ENCODE measurements at places on chromosomes 1 and 21.
A peak's percentile ranks its signal among the peaks of the same experiment; 100 is the strongest.

DNA sequence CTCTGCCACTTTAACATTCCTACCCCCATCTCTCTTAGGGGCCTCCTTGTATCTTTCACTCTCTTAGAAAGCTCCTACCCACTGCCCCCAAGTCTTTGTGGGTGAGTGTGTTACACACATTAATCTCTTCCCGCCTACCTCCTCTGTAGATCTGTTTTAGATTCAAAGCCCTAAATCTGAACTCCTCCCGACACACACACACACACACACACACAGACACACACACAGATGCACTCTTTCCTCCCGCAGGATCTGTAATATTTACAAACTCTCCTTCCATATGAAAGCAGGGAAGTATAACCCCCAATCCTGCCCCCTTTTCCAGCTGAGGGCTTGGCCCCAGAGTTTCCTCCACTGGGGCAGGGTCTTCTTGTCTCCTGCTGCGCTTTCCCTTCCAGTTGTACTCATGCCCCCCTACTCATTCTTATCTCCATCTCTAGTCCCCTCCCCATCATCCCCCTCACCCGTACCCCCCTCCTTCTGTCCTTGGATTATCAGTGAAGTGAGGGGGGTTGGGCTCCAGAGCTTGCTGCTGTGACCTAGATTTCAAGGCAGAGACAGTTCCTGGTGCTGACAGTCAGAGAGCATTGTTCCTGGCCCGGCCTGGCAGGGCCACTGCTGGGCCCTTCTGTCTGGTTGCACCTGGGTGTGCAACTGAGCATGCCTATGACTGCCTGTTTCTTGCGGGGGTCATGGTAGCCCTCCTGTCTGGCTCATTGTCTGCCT, 4.3 kb downstream of the PEA15 start:
- DNase-seq, result no peak

- DNase-seq, result no peak
Observed at GRCh38 chr1:220914283-220915116, 35.3 kb downstream of the HLX start.

- peak; percentile 39 for DNase-seq
Observed at GRCh38 chr1:153509729-153510354, 25.9 kb downstream of the S100A6 start.

DNA sequence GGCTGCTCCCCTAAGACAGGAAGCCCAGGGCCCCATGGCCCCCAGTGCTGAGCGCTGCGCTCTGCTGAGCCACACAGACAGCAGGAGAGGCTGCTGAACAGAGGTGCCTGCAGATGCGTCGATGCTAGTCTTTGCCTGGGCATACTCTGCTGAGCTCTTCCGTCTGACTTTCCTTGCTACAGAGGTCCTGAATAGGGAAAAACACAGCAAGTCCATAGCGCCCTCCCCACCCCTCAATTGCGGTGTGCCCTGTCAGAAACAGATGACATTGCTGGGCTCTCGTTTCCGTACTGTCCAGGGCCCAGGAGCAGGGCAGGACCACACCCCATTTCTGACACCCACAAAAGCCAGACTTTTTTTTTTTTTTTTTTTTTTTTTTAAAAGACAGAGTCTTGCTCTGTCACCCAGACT, 252.5 kb downstream of the SDCCAG8 start:
- DNase-seq, result no peak

DNA sequence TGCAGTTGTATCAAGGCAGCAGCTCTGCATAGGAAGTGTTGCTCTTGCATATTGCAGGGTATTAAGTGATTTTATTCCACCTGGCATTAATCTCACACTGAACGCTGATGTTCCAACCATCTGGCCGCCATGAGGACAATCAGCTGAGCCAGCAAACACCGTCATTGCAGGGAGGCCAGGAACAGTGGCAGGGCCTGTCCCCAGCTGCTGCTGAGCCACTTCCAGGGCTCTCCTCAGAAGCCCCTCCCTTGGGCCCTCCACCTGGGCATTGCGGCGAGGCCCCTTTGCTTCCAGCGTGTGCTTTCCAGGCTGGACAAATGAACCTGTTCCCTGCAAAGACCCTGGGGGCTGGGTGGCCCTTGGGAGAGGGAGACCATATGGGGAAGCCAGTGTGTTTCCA, 171.6 kb upstream of the C1orf174 start:
- no peak for DNase-seq

GRCh38 chr1:213429642-213430041, 378.6 kb downstream of the RPS6KC1 start:
- no peak for DNase-seq

- DNase-seq, result no peak
Observed at GRCh38 chr1:222583079-222583478, 6.7 kb downstream of the TAF1A start.

DNA sequence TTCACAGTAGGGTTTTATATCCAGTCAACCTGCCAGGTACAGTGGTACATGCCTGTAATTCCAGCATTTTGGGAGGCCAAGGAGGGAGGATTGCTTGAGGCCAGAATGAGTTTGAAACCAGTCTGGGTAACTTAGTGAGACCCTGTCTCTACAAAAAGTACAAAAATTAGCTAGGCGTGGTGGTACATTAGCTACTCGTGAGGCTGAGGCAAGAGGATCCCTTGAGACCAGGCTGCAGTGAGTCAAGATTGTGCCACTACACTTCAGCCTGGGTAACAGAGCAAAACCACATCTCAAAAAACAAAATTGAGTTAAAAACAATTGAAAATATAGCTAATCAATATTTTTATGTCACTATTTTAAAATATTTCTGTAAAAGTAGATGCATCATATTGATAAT, 33.2 kb downstream of the DDI2 start:
- no peak for DNase-seq

DNA sequence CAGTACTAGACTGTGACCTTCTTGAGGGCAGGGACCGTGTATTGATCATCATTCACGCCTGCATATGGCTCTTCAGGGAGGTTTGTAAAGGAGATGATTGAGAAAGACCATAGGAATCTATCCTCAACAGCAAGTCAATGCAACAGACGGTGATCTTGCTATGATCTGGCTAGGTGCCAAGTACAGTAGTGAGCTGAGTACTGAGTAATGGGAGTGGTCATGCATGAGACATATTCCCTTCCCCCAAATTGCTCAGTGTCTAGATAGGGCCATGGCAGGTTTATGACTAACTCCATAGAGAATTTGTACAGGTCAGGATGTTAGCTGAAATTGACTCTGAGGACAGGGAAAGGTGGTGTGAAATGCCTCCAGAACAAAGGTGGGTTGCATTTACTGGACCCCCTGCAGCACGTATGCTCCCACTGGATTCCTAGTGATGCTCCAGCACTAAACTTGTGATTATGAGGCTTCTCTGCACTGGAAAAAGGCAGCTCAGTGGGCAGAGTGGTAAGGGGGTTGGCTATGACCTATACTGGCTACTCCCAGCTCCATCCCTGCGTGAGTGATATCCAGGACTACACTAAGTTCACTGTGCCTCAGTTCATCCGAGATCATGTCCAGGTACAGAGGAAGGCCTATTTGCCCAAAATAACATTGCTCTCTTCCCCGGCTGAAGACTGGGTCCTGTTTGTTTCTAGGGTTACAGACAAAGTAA, 37.2 kb downstream of the KCNJ6 start:
- DNase-seq, result no peak

GRCh38 chr1:220552672-220553260, 24.8 kb downstream of the MARK1 start:
- no peak for DNase-seq

- DNase-seq, result no peak
Observed at GRCh38 chr1:35845766-35846165, 37.2 kb upstream of the AGO1 start.

DNA sequence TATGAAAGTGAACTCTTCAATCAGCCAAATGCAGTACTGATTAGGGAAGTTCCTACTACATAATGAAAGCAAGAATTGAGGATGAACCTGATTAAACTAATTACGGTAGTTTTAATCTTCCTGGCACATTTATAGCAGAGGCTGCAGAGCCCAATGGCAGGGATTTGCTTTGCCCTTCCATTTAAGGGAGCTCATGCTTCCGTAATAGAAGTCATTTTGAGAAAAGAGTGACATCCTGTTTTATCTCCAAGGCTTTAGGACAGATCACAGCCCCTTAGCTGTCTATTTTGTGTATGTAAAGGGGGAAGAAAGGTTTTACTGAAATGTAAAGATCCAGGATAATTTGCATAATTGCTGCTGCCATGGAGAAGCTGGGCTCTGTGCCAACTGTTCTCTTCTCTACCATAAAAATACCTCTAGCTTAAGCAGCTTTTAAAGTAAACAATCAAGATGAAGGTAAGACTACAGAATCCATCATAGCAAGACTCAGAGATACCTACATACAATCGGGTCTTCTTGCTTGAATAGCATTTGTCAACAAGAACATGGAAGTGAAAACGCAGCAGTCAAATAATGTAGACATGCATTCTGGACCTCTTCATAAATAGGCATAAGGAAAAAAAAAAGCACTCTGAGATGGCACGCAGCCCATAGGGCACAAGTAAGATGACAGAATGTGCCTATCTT, 62.5 kb downstream of the ASH1L start:
- no peak for DNase-seq

DNA sequence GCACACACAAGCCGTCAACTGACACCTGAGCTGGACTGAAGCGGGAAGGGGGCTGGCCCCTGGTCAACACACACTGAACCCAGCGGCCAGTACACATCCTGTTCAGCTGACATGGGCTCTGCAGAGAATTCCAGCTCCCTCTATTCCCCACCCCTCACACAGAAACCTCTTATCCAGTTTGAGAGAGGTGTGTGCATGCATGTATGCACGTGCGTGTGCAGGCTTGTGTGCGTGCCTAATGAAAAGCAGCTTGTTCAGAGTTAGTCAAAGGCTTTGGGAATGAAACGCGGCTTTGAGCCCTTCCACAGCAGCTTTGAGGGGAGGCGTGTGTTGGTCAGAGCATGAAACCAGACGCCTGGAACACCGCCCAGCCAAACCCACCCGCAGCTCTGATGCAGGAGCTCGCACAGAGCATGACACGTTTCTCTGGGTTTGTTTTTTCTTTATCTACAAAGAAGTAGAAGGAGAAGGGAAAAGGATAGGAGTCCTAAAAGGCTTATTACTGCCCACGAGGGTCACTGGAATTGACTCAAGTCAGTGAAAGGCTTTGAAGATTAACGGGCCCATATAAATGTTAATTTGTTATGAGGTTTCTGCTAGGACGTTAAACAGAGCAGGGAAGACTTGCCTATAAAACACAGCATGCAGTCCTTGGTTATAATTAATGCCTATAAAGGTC, 184.2 kb downstream of the ETS2 start:
- DNase-seq, result no peak

DNA sequence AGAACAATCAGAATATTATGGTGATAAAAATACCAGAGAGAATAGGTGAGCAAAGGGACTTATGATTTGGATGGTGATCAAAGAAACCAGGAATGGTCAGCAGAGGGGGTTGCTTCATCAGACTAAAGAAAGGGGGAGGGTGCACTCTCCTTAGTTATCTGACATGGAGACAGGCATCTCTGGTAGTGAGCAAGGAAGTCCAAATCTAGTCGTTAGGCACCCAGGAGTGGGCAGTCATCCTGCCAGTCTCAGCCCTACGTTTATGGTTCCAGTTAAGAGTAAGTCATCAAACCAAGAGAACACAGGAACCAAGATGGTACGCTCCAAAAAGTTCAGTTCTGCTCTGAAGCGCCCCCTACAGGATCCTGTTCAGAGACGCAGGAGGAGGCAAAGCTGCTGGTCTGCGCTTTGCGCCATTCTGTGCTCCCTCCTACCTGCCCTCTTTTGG, 28.6 kb downstream of the EBNA1BP2 start:
- no peak for DNase-seq

GRCh38 chr1:85606414-85606800, 25.8 kb downstream of the CCN1 start:
- no peak for DNase-seq

GRCh38 chr1:18018366-18018765, 89.2 kb upstream of the IGSF21 start:
- no peak for DNase-seq

- no peak for DNase-seq
Observed at GRCh38 chr1:203371288-203371687, 20.4 kb upstream of the FMOD start.

GRCh38 chr1:202586018-202586821, 124.0 kb downstream of the SYT2 start:
- no peak for DNase-seq

DNA sequence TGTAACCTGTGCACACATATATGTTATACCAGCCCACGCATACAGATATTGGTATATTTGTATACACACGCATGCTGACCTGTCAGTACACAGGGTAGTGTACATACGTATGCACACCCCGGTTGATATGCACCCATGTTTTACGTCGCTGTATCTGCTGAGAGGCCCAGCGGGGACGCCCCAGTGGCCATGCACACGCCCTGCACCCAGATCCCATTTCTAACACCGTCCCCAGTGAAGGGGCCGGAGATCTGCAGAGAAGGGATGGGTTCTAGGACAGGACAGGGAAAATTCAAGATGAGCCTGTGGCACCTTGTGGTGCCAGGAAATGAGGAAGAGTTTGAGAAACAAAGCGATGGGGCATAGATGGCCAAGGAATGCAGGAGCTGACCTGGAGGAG, 57.2 kb upstream of the TTC34 start:
- no peak for DNase-seq

DNA sequence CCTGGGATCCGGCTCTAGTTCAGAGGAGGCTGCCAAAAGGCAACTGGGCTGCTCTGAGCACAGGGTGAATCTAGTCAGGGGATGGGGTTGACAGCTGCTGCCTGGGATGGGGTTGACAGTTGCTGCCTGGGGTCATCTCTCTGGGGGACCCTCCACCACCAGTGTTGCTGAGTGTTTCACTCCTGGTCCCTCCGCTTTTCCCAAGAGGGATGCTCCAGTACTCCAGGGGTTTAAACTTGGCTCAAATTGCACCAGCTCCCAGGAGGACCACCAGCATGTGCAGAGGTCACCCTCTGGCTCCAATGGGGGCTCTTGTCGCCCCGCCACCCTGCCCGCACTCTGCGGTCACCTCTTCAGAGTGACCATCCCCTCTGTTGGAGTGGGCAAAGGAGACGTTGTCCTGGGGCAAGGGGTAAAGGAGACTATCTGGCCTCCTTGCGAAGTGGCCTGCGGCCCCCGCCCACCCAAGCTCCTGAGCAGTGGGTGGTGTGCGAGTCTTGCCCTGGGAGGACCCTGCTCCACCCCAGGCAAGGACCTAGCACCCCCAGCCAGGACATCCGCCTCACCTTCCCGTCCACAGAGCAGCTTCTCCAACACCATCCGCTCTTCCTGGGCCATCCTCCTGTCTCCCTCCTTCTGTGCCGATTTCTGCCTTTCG, 52.6 kb downstream of the SIK1 start:
- DNase-seq, result no peak
